Adrenal gland (tissue), 19 donors: ENCODE measurements at places on chromosomes 12 and 14. TPM values are rescaled to one million over a fixed set of nuclear protein-coding genes. Genes with fewer than 3 reads are reported as not detected.

The ZDHHC22 gene
- total RNA-seq, result not detected

The MYH6 gene
- total RNA-seq, result not detected

The TMEM119 gene
- total RNA-seq, result 6.2 TPM

The C12orf50 gene
- 0.04 TPM for total RNA-seq

The KRT71 gene
- not detected for total RNA-seq

The TSFM gene
- total RNA-seq, result 104 TPM

The OVCH1 gene
- total RNA-seq, result 1.00 TPM

The FAM216A gene
- total RNA-seq, result 8.6 TPM

The TPPP2 gene
- 1.0 TPM for total RNA-seq

The ALX1 gene
- total RNA-seq, result not detected

The LTBP2 gene
- total RNA-seq, result 7.3 TPM

The RFX4 gene
- total RNA-seq, result not detected

The SYNDIG1L gene
- total RNA-seq, result 0.06 TPM

The CLEC1B gene
- 0.22 TPM for total RNA-seq

The BCL2L14 gene
- total RNA-seq, result not detected
